Left kidney (tissue), 8 donors: ENCODE measurements at places on chromosomes 11 and 22.

DNA sequence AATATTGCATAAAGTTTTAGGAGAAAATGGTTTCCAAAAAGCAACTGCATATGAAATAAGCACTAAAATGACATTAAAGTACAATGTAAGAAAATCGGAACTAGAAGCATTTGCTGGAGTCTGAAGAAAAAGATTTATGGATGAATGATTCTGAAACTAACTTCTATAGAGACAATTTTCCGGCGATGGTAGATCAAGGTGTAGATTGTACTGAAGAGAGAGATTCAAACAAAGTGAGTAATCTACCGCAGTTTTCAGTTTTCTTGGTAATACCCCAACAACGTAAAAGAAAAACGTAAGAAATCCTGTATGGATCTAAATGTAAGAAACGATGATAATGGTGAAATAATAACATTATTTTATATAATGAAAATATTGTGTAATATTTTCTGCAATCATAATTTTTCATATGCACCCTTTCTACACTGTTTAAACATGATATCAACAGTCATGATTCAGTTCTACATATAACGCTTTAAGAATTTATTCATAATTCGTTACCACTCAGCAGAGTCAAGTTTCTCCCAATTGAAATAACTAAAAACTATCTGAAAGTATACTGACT lies 1.8 kb upstream of the CDPF1 start:
- no peak for DNase-seq

DNA sequence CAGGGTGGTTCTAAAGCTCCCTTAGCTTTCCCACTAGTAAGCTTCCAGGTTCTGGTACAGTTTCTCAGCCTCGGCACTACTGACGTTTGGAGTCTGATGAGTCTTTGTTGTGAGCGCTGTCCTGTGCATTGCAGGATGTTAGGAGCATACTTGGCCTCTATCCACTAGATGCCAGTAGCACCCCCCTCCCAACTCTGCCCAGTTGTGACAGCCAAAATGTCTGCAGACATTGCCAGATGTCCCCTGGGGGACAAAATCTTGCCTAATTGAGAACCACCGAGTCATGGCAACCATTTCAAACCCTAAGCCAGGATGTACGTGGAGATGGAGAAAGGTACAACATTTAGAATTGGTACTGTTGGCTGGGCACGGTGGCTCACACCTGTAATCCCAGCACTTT lies 68.7 kb downstream of the PTPRJ start:
- DNase-seq: no peak

GRCh38 chr11:134216816-134217215 lies 7.0 kb downstream of the NCAPD3 start:
- DNase-seq: no peak

DNA sequence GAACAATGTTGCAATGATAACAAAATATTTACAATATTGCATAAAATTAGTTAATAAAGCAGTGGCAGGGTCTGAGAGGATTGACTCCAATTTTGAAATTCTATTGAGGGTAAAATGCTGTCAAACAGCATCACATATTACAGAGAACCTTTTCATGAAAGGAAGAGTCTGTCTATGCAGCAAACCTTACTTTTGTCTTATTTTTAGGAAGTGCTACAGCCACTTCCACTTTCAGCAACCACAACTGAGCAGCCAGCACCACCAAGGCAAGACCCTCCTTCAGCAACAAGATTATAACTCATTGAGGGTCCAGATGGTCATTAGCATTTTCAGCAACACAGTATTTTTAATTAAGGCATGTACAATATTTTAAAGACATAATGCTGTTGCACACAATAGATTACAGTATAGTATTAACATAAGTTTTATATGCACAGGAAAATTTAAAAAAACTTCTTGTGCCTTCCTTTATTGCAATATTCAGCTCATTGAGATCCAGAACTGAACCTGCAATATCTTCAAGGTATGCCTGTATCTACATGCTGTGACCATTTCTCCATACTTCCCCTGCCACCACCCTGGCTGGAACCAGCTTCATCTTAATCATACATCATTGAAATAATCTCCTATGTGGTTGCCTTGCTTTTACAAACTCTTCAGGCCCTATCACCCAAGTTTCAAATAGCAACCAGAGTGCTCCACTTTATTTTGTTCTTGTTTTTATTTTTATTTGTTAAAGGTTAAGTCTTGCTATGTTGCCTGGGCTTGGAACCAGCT lies 711.2 kb downstream of the KCNA4 start:
- DNase-seq: no peak

GRCh38 chr22:17786435-17787161 lies 12.3 kb upstream of the BID start:
- no peak for DNase-seq

DNA sequence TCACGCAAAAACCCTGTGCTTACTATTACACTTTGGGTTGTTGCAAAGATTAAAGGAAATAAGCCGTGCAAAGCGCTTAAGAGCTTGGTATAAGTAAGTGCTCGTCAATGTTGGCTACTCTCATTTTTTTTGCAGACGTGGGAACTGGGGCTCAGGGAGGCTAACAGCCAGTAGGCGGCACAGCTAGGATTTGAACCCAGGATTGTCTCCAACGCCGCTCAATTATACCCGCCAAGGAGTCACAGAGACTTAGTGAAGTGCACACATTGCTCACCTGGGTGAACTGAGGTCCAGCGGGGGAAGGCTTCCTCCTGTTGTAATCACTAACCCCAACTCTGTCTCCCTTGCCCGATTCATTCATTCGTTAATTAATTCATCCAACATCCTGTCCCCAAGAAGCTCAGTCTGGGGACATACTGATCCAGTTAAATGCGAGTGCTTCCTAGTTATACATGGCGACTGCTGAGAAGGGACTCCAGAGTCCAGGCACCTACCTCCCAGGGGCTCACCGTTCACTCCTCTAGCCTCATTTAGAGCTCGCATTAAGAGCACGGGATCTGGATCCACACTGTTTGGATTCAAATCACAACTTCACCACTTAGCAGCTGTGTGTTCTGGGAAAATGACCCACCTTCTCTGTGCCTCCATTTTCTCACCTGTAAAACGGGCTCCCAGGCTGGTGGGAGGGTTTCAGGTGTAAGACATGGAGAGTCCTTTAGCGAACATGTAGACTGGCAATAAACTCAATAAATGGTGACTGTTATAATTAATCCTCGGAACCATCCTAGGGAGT lies 838 bp upstream of the MTFP1 start:
- no peak for DNase-seq

- DNase-seq: no peak
Observed at GRCh38 chr11:58465690-58466089, 23.7 kb upstream of the OR5B12 start.
